Astrocyte (in vitro differentiated cells and primary cell): ENCODE measurements at places on chromosomes 7 and 10. TPM values are rescaled to one million over a fixed set of nuclear protein-coding genes. Genes with fewer than 3 reads are reported as not detected.

VGF gene
- 40.5 and 51.8 TPM in 2 replicates for total RNA-seq

GRCh38 chr7:598899-599298 lies 79.3 kb upstream of the PDGFA start:
- DNase-seq: no peak

OR13A1 gene
- total RNA-seq: not detected in 2 replicates

GRCh38 chr7:68980011-68980410 lies 618.3 kb upstream of the AUTS2 start:
- peak; percentile 55 for DNase-seq

DNA sequence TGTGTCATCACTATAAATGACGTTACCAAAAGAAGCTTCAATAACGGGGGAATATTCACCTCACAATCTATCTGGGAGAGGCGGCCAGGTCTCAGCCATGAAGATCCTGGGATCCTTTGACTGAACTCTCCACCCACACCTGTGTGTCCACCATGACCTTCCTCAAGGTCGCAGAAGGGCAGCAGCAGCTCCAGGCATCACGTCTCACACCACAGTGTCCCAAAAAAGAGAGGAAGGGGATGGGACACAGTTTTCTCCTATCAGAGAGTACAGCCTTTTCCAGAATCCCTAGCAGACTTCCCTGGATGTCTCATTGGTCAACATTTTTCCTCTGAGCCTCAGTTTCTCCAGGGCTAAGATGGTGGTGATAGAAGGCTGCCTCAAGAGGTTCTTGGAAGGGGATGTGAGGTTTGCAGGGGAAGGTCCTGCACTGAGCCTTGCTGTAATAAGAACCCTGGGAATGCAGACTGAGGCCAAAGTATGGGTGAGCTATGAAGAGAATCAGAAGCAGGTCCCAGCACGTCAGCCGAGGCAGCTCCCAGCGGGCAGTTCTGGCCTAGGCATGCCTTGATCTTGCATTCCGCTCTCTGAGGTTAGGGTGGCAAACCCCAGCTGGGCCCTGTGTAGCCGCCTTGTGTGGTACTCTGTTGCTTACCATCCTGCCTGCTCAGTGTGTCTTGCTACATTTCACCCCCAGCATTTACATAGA lies 63.8 kb downstream of the COL26A1 start:
- no peak for DNase-seq

DDX56 gene
- total RNA-seq: 65.6 and 75.6 TPM in 2 replicates

DKK1 gene
- 7.4 and 13.7 TPM in 2 replicates for total RNA-seq

DNA sequence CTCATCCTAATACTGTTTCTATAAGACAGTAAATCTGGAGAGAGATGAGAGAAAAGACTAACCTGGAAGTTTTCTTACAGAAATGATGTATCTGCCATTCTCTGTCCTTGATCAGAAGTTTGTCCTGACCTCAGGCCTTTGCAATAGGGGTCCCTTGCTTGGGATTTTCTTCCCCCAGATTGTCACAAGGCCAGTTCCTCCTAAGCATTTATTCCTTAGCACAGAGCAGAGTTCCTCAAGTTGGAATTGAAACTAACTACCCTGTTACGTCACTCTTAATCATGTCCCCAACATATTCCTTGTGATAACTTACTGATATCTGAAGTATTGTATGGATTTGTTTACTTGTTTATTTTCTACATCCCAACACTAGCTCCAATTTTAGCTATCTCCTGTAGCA lies 202.1 kb downstream of the COBL start:
- no peak for DNase-seq

MBL2 gene
- total RNA-seq: not detected in 2 replicates

DNA sequence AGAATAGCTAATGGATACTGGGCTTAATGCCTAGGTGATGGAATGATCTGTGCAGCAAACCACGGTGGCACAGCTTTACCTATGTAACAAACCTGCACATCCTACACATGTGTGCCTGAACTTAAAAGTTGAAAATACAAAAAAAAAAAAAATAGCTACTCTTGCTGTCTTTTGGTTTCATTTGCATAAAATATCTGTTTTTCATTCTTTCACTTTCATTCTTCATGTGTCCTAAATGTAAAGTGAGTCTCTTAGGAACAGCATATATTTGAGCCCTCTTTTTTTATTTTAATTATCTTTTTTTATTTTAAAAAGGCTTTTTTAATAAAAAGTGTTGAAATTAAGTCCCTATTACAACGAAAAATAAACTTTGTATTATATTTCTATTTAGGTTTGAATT lies 836.1 kb upstream of the KCND2 start:
- DNase-seq: no peak

DNA sequence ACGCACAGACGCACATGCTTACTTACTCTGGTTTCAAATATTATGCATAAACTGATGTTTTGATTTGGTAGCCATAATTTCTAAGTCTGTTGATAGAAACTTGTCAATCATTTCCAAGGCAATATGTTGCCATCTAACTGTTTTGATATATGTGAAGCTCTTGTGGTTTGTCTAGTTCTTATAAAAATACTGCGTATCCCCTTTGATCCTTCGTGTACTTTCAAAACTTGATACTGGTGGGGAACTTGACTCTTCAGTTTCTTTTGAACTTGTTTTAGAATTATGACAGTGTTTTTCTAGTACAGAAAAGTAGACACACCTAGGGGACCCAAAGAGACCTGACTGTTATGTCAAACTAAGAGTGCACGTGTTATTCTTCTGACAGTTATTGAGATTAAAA lies 708.0 kb downstream of the LRMDA start:
- no peak for DNase-seq

DNA sequence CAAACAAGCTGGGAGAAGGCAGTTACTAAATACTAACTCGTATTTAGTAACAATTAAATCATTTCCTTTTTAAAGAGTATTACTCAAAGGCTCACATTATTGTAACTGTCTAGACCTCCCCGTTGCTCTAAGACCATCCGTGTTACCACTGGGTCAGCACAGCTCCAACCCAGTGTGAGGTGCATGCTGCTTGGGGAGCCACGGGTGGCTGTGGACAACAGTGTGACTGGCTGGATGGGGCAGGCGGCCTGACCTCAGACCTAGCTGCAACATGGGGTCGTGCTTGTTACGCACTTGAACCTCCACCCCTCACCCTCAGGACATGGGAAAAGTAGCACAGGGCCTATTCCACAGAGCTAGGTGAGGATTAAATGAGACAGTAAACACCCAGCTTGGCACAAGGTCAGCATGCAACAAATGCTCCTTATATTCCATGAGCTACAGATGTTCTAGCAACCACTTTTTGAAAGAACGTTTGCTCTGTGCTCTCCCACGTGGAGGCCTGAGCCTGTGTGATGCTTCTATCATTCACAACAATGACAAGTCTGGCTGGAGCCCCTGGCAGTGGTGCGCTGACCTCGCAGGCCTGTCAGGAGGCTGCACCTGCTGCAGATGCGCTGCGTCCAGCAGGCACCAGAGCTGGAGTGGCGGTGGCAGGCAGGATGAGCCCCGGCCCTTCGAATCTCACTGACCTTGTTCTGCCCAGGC lies 135.7 kb downstream of the PKD1L1 start:
- DNase-seq: no peak

- DNase-seq: no peak
Measured at GRCh38 chr10:97065686-97066660, 119.8 kb downstream of the SLIT1 start.

NANOS1 gene
- 3.0 and 4.7 TPM in 2 replicates for total RNA-seq

DNA sequence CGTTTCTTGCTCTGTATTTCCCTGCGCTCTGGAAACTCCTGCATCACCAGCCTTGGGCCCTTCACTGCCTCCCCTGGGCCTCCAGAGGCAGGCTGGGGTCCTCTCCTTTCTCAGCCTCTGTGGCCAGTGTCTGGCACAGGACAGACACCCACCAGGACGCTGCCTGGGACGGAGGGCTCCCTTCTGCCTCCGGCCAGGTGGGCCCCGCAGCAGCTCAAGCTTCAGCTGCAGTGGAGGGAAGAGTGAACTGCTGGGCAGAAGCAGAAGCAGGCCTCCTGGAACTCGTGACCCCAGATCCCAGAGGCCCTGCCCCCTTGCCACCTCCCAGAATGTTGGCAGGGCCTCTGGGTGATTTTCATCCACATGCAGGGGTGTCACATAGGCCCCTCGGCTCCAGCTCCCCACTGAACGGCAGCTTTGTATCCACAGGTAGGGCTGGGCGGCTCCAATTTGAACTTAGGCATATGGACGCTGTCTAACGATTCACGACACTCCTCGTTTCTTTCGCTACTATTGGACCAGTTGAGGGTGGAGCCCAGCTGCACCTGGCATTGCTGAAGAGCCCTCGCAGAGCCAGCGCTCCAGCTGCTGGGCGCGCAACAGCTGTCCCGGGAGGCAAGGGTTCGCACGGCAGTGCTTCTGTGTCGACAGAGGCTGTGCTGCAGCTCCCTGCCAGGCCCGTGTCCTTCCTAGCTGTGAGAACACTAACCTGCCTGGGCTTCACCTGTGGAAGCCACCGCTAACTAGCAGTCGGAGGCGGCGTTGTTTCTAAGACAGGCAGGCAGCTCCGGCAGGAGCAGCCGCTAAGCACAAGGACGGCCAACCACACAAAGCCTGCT lies 18.4 kb upstream of the GPR146 start:
- DNase-seq: no peak

DNA sequence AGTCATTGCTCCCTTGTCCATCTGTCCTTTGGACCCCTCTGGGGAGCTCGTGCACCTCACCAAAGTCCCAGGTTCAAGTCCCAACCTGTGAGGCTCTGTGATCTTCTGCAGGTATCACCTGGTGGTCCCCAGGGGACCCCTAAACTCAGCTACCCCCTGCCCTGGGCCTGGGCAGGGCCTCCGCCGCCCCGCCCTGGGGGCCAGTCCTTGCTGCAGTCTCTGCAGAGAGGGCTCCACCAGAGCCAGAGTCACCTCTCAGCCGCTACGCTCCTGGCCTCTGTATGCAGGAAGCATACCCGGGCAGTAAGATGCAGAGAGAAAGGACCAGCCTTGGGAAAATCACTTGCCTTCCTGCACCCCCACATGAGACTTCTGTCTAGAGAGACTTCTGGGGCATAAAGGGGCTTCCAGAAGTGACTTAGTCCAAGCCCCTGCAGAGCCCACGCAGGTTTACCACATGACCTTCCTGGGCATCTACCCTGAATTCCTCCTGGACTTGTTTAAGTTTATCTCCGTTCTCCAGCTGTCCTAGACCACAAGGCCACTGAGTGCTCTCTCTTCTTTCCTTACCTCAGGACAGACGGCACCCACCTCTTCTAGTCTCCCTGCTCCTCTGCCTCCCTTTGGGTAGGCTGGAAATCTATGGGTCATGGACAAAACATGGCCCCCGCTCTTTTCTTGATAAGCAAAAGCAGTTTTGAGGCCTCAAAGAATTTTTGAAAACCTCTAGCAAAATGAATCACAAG lies 21.2 kb downstream of the CALML5 start:
- no peak for DNase-seq

ZKSCAN1 gene
- 70.3 and 70.8 TPM in 2 replicates for total RNA-seq

- no peak for DNase-seq
Measured at GRCh38 chr7:11638011-11638774, 193.8 kb downstream of the THSD7A start.

DNA sequence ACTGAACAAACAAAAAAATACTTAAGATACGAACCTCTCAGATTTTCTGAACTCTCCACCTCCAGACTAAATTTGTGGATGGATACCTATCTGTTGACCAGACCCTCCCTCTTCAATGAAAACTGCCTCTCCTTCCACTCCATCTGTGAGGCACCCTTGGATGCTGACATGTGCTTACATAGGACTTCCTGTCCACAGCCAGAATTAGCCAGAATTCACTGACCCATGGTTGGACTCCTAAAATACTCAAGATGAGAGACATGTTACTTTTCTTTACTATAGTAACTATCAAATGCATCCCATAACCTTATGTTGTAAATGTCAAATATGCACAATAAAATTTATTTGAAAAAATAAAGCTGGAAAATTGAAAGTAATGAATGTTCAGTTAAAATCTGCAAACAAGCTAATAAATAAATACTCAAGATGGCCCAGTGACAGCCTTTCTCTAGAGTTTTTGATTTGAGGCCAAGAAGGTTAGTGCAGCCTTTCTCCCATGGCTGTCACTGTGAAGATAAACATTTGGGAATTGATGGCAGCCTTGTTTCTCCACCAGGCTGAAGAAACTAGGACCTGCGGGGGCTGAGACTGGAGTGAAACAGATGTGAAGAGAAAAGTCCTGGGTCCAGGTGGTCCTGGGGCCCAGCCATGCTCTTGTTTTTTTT lies 287.0 kb downstream of the ZEB1 start:
- DNase-seq: no peak

ADAM8 gene
- total RNA-seq: 1.7 and 4.6 TPM in 2 replicates

GRCh38 chr7:2299131-2299829 lies 15.0 kb downstream of the SNX8 start:
- peak; percentile 89 for DNase-seq

GRCh38 chr10:84493361-84493760 lies 165.0 kb downstream of the CCSER2 start:
- DNase-seq: no peak

GRCh38 chr7:99193527-99194220 lies 14.2 kb downstream of the KPNA7 start:
- peak; percentile 74 for DNase-seq

AGR2 gene
- not detected in 2 replicates for total RNA-seq

CRYGN gene
- total RNA-seq: not detected in 2 replicates

DNA sequence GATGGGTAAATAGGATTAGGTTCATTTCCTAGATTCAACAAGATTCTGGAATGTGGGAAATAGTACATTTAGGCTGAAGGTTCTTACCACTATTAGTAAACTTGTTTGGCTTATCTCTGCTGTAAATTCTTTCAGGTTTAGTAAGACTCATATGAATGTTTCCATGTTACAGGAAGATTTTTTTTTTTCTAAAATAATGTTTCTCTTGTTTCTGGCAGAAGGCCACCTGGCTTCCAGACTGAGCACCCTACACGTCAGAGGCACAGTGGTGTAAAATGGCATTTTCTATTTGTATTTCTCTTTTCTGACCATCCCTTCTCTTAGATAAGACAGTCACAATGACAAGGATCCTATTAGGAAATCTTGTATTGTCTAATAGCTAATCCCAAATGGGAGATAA lies 22.7 kb upstream of the AASS start:
- DNase-seq: peak; percentile 81

DNA sequence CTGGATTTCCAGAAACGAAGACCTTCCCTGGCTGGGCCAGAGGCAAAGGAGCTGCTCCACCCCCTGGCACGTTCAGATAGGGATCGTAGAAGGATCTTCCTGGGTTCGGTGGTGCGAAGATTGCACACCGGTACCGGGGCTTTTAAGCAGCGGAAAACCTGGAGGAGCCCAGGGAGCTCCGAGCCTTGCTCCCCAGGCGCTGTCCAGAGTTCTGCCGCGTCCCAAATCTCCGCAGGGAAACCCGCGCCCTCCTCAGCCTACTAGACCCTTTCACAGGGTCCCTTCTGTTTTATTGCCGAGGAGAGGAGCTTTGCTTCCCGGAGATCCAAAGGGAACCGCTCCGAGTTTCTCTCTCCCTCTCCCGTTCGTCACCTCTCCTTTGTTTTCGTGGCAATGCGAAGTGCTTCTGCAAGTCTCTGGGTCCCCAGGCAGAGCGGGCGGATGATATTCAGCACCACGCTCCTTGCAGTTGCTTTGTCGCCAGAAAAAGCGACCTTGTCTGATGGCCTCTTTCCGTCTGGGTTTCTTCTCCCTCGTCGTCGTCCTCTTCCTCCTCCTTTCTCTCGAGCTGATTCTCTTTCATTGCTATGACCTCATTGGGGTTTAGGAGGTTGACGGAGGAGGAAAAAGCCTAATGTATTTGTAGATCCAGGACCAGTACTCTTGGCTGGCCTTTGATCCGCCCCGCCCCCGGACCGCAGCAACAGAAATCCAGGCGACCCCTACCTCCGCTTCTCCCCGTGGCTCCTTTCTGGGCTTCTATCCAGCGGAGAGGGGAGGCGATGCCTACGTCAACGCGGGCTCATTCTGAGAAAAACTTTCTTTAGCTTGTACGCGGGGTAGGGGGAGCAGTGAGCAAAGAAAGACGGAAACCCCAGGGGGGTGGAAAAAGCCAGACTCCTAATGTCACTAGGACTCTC lies at the start of gene TMEM196:
Gene TMEM196 (minus strand): TSS at position 777 of the 920 bp plus-strand sequence. CDS start 921 bp downstream, outside the sequence.
- DNase-seq: peak; percentile 42

- no peak for DNase-seq
Measured at GRCh38 chr10:69146759-69147158, 22.8 kb downstream of the VPS26A start.
